Astrocyte of the spinal cord (primary cell): ENCODE measurements at places on chromosomes 5 and 9.

GRCh38 chr5:93578813-93579691, 2.0 kb downstream of the NR2F1-AS1 start:
- peak; percentile 84 for DNase-seq

DNA sequence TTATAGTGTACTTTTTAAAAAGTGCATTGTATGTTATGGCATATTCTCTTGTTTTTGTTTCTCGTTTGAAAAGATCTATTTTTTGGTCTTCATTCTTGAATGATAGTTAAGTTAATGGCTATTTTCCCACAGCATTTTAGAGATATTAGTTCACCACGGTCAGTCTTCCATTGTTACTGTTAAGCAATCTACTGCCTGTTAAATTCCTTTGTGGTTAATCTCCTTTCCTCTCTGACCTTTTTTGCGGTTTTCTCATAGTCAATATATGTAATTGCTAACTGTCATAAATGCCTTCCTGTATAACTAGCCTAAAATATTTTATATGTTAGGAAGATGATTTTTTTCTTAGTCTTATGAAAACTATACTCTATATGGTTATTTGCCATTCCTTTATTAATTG, 250.8 kb upstream of the FBXL7 start:
- peak; percentile 71 for DNase-seq

- no peak for DNase-seq
These were observed 59.0 kb downstream of the SCAMP1 start for GRCh38 chr5:78419396-78419795.

DNA sequence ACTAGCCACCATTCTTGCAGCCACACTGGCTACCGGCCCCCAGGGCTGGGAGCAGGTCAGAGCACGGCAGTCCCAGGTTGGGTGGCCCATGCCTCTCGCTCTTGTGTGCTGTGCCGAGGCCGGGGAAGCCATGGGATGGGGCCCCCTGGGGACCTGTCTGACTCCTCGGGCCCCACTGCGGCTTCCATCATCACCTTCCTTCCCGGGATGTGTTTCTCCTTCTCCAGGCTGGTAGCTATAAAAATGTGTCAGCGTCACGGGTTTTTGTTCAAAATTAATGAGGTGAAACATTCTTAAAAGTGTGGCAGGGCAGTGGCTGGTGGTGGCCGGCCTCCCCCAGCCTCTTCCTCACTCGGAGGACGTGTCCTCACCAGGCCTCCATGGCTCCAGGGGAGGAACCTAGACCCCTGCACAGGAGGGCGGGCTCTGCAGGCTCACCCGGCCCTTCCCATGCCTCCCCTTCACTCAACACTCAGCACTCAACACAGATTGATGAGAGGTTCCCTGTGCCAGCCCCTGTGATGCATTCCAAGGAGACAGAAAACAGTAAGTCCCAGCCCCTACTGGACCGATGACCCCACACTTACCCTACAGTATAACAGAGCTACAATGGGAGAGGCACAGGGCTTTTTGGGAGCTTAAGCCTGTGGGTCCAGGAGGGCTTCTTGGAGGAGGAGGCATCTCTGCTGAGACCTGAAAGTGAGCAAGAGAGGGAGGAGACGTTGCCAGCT, 43.2 kb downstream of the PTGES start:
- no peak for DNase-seq

GRCh38 chr5:100520348-100520747, 14.8 kb upstream of the FAM174A start:
- DNase-seq = no peak

DNA sequence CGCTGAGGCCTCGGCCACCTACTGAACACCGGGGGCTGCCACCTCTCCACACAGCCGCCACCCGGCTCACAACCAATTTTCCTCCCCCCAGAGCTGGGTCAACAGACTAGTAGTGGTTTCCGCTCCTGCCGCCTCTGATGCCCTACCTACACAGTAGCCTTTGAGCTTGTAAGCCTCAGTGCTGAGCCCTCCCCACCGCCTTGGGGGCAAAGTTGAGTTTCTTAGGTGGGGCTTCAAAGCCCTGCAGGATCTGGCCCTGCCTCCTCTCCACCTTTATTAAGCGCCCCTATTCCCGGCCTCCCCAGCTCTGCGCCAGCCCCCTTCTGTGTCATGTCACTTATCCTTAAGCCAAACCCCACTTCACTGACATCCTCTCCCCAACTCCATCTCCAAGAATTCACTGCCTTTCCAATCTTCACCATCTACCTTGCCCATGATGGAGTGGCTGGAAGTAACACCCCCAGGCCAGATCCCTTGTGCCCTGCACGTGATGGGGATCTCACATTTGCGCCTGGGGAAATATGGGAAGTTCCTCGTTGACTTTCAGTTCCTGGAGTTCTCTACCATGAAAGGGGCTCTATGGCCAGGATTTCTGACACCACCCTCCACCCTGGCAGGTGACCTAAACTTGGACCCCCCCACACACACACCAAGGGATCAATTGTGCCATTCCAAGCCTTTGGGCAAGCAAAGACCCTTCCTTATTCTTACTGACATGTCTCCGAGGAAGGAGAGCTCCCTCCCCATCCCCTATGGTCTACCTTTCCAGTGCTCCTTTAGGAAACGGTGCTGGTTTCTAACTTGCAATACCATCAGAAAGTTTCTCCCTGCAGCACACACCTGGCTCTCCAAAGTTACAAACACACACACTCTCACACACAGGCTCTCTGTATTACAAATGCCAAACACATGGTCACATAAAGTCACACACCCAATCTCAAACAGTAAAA, 2.7 kb upstream of the CNTFR start:
- no peak for DNase-seq

DNA sequence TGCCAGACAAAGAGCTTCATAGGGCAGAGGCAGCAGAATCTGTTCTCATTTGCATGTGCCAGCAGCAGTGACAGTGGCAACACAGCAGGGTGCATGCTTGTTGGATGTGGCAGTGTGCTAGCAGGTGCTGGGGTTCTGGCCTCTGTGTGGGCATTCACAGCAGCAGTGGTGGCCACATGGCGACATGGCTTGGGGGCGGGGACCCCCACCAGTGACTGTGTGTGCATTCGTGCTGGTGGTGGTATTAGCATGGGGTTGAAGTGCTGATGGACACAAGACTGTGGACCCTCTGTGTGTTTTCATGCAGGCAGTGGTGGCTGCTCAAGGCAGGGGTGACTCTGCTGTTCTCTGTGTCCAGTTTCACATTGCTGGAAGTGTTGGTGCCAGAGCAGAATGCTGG, 183.2 kb upstream of the PDE4D start:
- DNase-seq = no peak

GRCh38 chr5:108472237-108472636, 90.3 kb upstream of the FBXL17 start:
- DNase-seq = no peak

GRCh38 chr9:114482593-114482992, 22.7 kb downstream of the WHRN start:
- no peak for DNase-seq

DNA sequence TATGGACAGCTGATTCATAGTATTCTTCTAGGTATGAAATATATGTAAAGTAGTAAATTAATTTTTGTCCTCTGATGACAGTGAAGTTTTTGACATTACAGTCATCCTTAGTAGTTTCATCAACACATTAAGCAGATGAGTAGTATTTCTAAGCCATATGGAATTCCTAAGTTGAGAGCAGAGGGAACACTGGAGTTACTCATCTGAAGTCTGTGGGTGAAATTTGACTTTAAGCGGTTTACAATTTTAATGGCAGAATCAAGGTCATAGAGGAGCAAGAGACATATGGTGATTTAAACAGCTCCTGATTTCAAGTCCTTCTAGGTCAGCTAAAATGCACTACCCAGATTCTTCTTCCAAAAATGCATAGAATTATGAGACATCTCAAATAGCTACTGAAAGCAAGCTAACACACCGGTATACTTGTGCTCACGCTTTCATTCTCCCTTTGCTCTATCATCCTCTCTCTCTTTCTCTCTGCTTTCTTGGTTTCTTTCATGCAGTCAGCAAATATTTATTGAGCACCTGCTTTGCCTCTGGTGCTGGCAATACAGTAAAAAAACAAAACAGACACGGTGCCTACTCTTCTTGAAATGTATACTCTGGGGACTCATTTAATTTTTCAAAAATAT, 235.9 kb downstream of the FER start:
- DNase-seq = peak; percentile 14

DNA sequence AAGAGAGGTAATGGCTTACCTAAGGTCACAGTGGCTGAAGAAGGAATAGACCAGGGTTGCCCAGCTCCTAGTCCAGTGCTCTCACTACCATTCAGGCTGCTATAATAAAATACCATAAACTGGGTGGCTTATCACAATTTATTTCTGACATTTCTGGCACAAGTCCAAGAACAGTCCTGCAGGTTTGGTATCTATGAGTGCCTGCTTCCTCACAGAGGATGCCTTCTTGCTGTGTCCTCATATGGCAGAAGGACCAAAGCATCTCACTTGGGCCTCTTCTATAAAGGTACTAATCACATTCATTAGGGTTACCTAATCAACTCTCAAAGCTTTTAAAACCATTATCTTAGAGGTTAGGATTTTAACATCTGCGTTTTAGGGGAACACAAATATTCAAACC, 17.2 kb downstream of the STARD4 start:
- DNase-seq = no peak

DNA sequence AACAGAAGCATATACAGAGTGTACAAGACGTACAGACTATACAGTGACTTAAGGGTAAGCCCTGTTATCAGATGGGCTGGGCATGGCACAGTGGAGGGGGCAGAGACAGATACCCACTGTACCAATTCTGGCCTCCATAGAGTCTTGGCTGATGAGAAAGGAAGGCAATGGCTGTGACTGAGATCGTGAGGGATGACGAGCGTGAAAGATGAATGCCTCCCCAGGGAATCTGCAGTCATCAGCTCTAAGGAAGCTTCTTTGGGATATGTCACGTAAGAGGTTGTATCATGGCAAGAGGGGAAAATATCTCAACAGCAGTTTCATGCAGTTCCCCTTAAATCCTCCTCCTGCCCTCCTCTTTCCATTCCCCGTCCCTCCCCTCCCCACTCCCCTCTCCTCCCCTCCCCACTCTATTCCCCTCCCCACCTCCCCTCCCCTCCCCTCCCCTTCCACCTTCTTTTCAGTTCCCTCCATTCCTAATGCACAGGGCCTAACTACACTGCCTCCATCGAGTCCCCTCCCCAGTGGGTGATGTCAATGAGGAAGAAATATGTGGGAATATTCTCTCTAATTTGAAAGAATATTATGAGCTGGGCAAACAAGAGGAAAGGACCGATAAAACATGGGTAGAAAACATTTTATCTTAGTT, 226.4 kb upstream of the DAP start:
- no peak for DNase-seq

- no peak for DNase-seq
These were observed 428.6 kb downstream of the DMAC1 start for GRCh38 chr9:7370988-7371387.

DNA sequence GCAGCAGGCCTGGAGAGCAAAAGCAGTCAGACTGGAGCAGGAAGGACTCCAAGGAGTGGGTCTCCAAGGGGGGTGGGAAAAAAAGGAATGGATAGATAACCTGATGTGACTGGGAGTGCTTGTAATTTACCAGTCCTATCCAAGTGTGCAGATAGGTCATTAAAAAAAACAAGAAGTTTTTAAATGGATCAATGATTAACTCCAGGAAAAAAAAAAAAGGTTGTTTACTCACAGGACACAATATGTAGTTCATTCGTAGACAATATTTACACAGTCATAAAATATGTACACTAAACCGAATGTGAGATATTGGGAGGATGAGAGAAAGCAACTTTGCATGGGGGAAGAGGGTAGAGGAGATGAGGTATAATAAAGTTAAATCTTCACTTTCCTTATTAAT, 20.4 kb downstream of the ZBTB5 start:
- no peak for DNase-seq

DNA sequence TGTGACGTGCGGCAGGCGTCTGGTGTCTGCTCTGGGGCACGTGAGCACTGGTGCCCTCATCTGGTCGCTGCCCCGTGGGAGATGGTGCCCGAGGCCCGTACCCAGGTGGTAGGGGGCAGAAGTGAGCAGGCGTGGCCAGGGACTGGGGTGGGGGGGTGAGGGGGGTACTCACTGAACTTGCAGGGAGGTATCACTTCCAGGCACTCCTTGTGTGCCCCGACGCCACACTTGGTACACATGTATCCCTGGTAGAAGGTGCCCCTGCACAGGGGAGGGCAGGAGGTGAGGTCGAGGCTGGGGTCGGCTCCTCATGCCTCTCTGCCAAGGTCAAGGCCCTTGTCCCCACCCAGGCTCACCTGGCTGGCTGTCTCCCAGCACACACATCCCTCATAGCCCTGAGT, 45.2 kb upstream of the SARDH start:
- DNase-seq = no peak

- no peak for DNase-seq
These were observed 279.6 kb upstream of the GRAMD2B start for GRCh38 chr5:126143622-126144021.

DNA sequence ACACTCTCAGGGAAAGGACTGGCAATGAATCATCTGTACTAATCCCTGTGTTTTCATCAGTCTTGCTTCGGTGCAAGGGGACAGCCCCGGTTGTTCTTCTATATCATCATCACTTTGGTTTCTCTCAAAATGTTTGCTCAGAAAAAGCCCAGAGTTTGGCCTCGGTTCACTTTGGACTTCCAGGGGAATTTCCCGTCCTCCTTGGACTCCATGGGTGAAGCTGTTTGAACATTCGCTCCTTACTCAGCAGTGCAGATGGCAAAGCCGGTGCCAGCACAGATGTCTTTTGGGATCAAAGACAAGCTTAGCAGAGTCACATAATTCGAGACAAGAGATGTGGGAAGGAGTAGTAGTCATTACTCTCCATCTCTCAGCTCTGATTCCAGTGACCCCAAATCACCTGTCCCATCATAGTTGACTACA, 69.8 kb upstream of the TNFSF8 start:
- no peak for DNase-seq

DNA sequence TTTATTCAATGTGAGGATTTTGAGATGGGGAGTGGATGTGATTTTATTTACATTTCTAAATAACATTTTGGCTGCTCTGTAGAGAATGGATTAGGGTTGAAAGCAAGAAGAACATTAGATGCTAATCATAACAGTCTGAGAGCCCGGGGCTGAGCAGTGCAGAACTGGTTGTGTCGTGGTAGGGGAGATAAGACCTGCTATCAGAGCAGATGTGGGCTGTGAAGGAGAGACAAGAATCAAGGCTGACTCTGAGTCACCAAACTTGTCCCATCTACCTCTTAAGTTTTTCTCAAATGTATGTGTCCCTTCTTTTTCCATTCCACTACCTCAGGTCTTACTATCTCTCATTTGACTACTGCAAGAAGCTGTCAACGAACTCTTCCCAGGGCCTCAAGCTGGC, 35.4 kb upstream of the SLC28A3 start:
- no peak for DNase-seq
